ENCODE measurements at places on chromosomes 5 and 9.
A peak's percentile ranks its signal among the peaks of the same experiment; 100 is the strongest.

- peak; percentile 14 for DNase-seq
These were observed 28.5 kb downstream of the RHOBTB3 start for GRCh38 chr5:95759634-95760033.

DNA sequence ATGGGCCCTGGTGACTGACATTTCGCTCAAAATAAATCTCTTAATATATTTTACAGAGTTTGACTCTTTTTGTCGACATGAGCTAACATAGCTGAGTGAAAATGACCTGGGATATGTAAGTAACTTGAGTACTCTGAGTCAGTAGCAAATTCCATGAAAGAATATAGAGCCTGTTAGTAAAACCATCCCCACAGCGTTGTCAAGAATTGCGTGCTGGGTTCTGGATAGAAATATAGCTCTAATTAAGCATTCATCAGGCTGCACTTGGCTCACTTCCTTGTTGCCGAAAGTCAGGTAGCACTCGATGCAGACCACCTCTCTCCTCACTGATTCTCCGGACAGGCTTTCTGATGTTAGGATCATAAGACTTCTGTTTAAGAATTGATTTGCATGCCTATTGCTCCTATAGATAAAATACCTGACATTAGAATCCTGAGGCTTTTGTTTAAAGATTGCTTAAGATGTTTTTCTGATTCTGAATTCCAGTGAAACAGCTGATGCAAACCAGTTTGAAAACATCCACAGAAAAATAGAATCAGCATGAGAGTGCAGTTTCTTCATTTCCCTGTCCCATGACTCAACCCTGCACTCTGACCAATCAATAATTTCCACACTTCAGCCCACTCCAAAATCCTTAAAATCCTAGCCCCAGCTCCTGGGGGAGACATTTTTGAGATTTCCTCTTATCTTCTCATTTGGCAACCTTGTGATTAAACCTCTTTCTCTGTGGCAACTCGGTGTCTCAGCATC, 310.6 kb downstream of the DIRAS2 start:
- no peak for DNase-seq

- DNase-seq, result no peak
These were observed 4.8 kb downstream of the RASGRF2 start for GRCh38 chr5:80964919-80965318.

- no peak for DNase-seq
These were observed 617.8 kb downstream of the PDE4D start for GRCh38 chr5:59275510-59276324.

- DNase-seq, result no peak
These were observed 53.2 kb upstream of the KCNMB1 start for GRCh38 chr5:170442391-170442790.

- DNase-seq, result no peak
These were observed 2.1 kb upstream of the HAND1 start for GRCh38 chr5:154479944-154480750.

DNA sequence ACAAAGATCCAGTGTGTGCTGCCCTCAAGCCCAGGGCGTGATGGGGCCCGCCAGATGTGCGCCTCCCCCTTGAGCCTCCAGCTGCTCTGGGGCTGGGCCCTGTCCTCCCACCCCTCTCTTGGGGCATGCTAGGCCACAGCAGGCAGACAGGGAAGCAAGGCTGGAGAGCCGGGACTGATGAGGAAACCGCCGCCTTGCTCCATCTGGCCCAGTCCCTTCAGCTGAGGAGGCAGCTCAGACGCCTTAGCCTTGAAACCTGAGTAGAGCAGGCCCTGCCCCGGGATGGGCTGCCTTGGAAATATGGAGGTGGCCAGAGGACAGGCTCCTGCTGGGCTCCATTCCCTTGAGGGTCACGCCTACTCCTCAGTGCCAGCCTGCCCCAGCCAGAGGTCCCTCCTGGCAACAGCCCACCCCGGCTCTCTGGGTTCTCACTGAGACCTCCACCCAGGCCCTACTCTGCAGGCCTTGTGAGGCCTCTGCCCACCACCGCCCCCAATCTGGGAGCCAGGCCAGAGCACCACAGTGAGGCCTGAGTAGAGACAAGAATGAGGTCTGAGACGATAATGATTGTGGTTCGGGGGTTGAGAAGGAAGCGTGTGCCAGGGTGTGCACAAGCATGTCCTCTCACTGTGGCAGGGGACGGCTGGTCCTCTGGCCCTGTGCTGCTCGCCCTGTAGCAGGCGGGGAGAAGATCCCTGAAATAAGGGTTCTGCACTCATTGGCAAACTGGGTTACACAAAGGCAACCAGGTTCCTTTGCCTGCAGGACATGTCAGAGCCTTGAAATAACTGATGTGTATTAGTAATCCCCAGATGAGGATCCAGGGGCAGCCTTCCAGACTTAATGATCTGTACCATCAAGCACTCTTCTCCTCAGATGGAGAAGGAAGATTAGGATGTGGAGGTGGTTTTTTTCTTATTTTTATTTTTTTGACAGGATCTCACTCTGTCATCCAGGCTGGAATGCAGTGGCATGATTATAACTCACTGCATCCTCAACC, 30.9 kb downstream of the CXXC5 start:
- no peak for DNase-seq

DNA sequence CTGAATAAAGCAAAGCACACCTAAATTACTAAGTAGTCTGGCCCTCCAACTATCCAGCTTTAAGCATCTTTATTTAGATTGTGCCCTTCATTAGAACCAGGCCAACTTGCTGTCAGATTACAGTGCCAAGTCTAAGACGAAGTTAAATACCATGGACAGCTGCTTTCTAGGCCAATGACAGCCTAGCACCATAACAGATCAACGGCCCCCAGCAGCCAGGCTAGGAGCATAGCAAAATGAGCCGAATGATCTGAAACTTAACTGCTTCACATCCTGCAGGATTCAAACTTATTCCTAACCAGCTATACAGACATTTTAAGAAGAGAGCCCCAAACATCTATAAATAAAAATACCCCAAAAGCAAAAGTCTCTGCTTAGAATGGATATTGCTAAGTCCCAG, 6.8 kb downstream of the SLC24A2 start:
- no peak for DNase-seq

GRCh38 chr9:37405764-37406380, 16.6 kb upstream of the GRHPR start:
- DNase-seq, result no peak

- no peak for DNase-seq
These were observed 16.2 kb upstream of the ERAP1 start for GRCh38 chr5:96823900-96824380.

GRCh38 chr9:102354041-102354440, 615.6 kb upstream of the GRIN3A start:
- DNase-seq, result no peak

DNA sequence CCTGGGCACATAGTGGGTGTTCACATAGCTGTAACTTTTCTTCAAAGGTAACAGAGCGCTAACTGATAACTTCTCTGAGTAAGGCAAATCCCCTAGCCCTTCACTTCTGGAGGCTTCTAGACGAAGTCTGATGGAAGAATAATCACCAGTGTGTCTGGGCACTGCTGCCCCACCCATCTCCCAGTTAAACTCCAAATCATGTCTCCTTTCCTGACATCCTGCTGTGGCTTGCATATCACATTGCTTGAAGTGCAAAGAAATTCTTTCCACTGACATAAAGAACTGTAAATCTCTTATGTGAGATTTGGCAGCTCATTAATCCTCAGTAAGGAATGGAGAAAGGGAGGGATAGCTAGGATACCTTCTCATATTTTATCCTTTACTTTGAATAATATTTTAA, 74.6 kb downstream of the MARCHF11 start:
- no peak for DNase-seq

DNA sequence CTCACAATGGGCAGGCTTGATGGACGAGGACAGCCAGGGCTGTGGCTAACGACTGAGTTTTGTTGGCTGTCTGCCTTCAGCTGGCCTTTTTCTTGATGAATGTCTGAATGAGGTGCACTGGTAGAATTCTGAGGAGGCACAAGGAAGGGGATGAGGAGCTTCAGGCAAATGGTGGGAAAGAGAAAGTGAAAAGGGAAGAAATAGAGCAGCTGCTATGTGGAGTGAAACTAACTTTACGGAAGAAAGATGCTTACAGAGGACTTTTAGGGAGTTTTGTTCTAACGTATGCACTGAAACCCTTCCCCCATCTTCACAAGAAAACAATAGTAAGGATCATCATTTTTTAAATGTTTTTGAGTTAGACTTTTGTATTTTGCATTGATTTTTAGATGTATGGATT, 45.3 kb downstream of the OR2K2 start:
- no peak for DNase-seq

GRCh38 chr9:90600029-90600428, 42.6 kb downstream of the DIRAS2 start:
- no peak for DNase-seq

DNA sequence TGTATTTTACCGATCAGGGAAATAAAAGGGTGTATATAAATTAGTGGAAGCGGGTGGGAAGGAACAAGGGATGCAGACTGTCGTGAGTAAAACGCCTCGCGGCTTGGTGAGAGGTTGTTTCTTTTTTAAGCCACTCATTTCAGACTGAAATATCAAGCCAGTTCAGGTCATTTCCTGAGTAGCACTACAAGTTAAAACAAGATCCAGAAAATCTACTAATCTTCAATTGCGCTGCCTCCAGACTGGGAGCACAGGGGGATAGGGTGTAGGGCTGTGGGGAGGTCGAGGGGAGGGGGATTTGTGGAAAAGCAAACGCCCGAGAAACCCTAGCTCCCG, 140.8 kb downstream of the TSSK1B start:
- peak; percentile 25 for DNase-seq

DNA sequence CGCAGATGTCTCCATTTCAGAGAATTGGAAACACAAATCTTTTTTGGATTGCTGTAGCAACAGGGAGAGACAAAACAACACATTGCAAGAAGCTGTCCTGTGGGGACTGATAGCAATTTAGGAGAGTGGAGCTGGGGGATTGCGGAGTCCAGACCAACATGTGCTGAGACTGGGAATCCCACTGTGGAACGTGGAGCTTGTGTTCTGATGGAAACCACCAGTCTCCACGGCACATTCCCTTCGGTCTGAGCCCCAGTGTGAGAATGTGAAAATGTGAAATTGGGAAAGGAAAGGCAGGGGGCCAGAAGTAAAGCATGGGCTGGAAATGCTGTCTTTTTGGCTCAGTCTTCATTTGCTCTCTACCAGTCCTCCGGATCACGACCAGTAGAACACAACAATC, 348.8 kb upstream of the TNC start:
- DNase-seq, result no peak

DNA sequence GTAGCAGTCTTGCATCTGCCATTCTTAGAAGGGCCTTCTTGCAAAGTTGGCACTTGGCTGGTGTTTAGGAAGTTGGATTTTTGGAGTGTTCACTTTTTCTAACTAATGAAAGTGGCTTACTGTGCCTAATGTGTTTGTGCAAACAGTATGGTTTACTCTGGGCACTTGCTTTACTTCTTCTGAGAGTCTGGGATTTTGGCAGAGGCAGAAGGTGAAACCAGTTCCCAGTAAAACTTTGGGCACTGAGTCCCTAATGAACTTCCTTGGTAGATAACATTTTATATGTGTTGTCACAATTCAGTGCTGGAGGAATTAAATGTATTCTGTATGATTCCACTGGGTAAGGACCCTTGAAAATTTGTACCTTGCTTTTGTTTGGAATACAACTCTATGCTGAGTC, 155.7 kb downstream of the FAM170A start:
- no peak for DNase-seq

- DNase-seq, result no peak
These were observed 5.3 kb downstream of the CAVIN4 start for GRCh38 chr9:100583014-100583802.

DNA sequence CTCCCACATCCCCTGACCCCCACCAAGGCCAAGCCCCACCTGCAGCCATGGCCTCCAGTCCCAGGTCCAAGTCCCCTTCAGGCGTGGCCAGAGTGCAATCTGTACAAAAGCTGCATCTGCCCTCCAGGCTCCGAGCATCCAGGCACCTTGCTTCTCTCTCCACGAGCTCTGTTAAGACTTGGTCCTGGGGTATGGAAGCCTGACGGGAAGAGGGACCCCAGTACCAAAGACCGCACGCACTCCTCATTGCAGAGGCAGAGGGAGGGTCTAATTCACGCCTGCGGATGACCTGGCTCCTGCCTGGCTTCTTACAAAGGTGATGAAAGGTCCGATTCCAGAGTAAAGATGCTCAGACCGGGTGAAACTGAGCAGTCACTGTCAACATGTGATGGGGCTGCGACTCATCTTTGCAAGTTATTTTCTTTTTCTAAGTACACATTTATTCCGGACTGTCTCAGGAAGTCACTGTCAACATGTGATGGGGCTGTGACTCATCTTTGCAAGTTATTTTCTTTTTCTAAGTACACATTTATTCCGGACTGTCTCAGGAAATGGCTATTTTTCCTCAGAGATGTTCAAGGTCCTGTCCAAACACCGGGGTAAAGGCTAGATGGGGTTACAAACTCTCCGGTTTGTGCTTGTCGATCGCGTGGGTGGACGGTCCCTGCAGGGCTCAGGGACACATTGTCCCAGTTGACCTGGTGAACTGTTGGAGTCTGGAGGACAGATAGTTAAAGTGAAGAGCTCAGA, 252.0 kb upstream of the IRX4 start:
- DNase-seq, result no peak

DNA sequence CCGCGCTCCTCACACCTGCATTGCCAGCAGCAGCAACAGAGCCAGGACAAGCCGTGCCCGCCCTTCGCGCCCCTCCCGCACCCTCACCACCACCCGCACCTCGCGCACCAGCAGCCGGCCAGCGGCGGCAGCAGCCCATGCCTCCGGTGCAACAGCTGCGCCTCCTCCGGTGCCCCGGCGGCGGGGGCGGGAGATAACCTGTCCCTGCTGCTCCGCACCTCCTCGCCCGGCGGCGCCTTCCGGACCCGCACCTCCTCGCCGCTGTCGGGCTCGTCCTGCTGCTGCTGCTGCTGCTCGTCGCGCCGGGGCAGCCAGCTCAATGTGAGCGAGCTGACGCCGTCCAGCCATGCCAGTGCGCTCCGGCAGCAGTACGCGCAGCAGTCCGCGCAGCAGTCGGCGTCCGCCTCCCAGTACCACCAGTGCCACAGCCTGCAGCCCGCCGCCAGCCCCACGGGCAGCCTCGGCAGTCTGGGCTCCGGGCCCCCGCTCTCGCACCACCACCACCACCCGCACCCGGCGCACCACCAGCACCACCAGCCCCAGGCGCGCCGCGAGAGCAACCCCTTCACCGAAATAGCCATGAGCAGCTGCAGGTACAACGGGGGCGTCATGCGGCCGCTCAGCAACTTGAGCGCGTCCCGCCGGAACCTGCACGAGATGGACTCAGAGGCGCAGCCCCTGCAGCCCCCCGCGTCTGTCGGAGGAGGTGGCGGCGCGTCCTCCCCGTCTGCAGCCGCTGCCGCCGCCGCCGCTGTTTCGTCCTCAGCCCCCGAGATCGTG, 517 bp downstream of the KCNN2 start:
- peak; percentile 36 for DNase-seq

- no peak for DNase-seq
These were observed 61.3 kb upstream of the MTAP start for GRCh38 chr9:21741151-21741550.

- no peak for DNase-seq
These were observed 31.3 kb downstream of the FYB1 start for GRCh38 chr5:39187831-39188731.
